ENCODE measurements at places on chromosomes 2 and 18.

- DNase-seq, result no peak
Measured at GRCh38 chr2:207937253-207937652, 88.1 kb downstream of the PLEKHM3 start.

DNA sequence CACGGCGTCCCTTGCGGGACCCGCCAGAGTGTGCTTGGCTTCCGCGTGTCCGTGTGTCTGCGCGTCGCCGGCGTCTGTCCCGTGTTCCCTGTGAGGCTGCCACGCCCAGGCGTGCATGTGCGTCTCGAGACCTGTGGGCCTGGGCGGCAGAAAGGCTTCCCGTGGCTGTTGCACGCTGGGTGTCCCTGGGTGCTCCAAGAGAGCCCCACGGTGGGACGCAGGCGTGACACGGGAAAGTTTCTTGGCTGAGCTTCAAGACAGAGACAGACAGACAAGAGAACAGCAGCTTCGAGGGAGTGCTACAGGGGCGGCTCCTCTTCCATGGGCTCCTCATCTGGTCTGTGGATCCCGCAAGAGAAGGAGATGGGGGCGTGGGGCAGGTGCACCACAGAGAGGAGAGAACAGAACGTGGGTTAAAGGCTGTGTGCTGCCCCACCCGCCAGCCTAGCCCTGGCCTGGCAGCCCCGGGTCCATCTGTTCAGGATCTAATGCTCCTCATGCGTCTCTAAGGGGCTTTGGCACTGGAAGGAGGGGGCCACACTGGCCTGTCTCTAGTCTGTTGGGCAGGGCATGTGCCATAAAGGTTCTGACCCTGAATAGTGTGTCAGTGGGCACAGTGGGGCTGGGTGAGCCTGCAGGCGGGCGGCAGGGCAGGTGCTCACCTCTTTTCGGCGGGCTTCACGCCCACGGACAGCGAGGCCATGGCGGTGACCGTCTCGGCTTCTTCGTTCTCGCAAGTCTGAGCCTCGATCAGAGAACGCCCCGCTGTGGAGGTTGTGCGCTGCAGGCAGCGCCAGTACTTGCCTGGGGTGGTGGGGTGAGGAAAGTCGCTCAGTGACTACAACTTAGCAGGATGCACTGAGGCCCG lies 205.1 kb downstream of the TWIST2 start:
- DNase-seq, result no peak

- DNase-seq, result no peak
Measured at GRCh38 chr2:144518748-144519596, 947 bp downstream of the ZEB2 start.

DNA sequence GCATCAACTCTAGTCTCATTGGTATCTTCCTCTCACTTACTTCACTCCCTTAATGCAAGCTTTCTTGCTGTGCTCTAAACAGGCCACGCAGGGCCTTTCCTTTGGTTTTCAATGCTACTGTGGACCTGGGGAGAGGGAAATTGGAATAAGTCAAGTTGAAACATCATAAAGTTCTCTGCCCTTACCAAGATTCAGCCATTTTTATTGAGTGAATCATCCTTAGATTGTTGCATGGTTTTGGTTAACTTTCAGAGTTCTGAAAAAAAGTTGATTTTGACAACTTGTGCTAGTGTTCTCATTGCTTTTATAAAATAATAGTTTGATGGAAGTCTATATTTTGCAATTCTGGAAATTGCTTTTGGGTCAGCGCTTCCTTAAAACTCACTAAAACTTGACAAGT lies 852.8 kb upstream of the ACVR2A start:
- DNase-seq, result no peak

- peak; percentile 89 for DNase-seq
Measured at GRCh38 chr18:8659609-8660242, 45.6 kb upstream of the MTCL1 start.

- DNase-seq, result no peak
Measured at GRCh38 chr2:240440704-240441320, 5.3 kb downstream of the GPC1 start.

GRCh38 chr2:161708350-161708975 lies 84.2 kb downstream of the SLC4A10 start:
- DNase-seq, result no peak

DNA sequence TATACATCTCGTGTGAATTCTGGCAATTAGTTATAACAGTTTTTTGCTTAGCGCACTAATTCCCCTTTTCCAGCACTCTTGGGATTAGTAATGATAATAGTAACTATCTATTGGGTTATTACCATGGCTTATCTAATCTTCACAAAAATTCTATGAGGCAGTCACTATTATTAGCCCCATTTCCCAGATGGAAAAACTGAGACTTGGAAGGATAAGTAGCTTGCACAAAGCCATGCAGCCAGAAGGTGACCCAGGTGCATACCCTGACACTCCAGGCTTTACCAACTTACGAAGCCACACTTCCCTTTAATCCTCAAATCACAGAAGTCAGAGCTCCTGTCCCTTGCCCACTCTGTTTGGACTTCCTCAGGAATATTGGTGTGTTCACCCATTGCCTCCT lies 156.8 kb downstream of the CYP26B1 start:
- DNase-seq, result no peak

DNA sequence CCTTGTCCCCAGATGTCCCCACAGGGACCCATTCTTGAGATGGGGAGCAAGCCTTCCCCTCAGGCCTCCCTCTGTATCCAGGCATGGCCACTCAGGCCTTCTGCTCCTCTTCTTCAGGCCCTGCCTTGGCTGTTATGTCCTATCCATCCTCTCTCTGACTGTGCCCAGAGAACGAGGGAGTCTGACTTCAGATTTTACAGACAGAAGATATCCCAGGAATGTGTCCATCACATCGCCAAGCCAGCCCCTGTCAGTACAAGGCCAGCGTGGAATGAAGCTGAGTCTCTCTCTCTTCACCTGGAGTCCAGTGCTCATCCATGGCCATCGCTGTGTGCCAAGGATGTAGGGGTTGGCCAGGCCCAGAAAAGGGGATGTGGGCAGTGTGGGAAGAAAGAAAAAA lies 57.6 kb downstream of the SDC1 start:
- DNase-seq, result no peak

DNA sequence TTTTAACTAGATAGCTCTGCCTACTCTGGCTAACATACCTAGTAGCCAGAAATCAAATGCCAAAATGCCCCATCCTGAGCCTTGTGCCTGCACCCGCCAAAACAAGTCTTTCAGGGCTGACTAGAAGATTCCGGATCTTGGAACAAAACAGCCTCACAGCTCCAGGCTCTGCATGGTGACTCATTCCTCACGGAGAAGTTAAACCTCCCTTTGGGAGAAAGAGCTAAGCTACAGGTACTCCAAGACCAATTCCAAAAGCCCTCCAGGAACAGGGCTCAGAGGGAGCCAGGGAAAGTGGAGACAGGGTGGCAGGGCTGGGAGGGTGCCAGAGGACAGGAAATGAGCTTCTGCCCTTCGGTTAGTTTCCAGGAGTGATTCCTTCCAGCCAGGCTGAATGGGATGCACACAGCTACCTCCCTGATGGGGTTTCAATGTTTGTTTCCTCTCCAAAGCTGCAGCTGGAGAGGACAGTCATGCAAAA lies 295.6 kb downstream of the TNS1 start:
- DNase-seq, result no peak

DNA sequence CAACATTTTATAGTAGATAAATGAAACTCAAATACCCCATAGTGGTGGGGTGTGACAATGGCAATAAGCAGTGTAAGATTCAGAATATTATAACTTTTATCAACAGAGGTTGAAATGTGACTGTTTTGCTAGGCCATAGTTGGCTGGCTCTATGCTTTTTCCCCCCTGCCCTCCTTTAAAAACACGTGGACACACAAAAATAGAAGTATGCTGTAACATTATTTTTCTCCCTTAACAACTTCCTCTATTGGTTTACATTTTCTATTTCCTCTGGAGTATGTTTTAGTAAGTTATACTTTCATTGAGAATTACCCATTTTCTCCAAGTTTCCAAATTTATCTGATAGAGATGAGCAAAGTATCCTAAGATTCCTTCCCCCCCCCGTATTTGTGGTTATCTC lies 31.1 kb downstream of the NDUFAF7 start:
- DNase-seq, result no peak

DNA sequence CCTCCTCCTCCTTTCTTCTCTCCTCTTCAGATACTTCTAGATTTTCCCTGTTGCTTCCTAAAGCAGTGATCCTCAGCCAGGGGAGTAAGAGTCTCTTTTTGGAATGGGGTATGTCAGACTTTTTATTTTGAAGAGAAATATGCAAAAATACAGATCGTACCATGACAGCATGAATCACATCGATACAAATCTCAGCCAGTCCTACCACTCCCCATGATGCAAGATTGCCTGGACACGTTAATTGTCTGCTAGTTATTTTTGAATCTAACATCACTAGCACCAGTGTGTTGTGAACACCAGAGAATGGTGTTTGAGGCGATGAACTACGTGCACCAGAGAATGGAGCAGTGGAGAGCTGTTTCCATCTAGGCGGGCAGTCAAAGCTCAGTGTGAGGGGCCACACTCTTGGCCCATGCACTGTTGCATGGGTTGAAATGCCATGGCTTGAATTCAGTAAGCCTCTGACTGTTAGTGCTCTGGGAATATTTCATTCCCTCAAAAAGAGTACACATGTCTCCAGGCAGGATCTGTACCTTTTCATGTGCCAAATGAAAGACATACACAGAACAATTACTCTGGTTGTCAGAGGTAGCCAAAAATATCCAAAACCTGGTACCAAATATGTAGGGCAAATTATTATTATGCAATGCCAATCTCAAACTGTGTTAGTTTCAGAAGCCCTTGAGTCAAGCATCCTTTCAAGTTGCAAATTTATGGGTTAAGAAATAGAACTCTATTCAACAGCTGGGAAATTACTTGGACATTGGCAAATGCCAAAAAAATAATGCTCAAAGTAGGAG lies 46.3 kb upstream of the RALBP1 start:
- no peak for DNase-seq

DNA sequence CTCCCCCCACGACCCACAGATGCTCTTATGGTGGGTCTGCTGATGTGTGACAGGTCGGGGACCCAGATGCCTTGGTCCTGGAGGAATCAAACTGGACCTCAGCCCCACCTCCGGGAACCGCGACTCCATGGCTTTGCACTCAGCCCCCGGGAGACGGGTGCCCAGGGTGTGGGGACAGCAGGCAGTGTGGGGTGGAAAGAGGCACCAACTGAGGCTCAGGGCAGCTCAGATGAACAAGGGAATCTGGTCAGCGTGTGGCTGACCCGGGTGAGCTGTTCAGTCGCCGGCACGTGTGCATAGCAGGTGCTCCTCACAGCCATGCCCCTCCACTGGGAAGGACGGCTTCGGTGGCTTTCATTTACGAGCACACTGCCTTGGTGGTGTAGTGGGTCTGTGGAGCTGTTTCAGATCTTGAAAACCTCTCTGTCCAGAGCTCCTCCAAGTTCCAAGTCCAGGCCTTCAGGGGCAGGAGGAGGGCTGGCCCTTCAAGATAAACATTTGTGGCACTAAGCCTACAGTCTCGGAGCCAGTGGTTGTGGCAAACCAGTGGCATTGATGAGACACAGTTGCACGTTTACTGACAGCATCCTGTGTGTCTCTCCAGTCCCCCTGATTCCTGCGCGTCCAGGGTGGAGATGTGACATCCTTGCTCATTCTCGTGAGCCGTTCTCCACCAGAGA lies 471.2 kb upstream of the HS6ST1 start:
- no peak for DNase-seq

DNA sequence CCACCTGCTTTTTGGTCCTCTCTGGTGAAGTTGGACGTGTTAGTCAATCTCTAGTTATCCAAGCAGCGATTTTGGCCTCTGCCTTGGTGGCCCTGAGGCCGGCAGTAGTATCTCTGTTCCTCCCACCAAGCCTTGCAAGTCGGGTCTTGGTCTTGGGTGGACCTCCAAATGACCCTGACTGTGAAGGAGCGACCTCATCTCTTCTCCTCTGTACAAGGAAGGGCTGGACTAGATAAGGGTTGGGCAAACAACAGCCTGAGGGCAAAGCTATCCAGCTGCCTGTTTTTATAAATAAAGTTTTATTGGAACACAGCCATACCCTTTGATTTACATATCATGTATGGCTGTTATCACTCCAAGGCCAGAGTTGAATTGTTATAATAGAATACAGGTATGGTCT lies 74.6 kb upstream of the FOSL2 start:
- no peak for DNase-seq

GRCh38 chr2:182717416-182717815 lies 1.4 kb downstream of the DNAJC10 start:
- DNase-seq, result peak; percentile 52

DNA sequence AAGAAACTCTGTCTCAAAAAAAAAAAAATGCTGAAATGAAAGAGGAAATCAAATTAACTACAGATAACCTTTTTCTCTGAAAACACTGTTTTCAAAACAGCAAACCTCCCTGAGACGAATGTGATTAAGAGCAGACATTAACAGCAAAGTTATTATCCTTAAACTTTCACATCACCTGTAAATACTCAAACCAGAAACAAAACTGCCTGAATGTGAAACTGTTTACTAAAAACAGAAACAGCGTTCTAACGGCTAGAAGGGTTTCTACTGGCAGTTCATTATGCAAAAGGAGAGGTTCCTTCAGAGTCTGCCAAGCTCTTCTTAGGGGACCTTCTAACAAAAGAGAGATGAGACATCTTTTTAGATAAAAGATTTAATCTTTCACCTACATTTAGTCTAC lies 45.9 kb downstream of the PNO1 start:
- no peak for DNase-seq

DNA sequence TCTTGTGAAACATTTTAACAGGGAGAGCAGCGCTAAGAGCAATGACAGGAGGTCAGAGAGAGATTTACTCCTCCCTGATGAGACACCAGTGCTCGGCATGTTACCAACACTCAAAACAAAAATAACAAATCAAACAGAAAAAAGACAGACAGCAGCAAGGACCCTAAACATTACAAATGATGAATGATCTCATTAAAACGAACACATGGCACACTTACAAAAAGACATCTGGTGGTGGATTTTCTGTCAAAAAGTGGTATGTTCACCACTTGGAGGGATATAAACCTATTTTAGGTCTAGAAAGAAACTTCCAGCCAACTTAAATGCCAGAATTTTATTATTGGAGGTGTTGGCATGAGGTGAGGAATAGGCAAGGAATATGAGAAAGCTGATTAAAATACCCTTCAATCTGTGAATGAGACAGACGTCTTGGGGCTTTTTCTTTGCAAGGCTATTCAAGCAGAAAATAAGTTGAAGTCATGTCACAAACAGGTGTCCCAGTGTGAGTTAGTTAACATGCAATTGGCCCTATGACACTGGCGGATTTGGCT lies 112.8 kb downstream of the PRELID3A start:
- peak; percentile 2 for DNase-seq

- DNase-seq, result no peak
Measured at GRCh38 chr2:47422016-47422415, 19.1 kb downstream of the MSH2 start.
